ENCODE measurements at places on chromosomes 11 and 22. TPM values are rescaled to one million over a fixed set of nuclear protein-coding genes. Genes with fewer than 3 reads are reported as not detected.
A peak's percentile ranks its signal among the peaks of the same experiment; 100 is the strongest.

GRCh38 chr22:26122920-26123468 is 46.3 kb upstream of the SEZ6L start:
- no peak for DNase-seq

DNA sequence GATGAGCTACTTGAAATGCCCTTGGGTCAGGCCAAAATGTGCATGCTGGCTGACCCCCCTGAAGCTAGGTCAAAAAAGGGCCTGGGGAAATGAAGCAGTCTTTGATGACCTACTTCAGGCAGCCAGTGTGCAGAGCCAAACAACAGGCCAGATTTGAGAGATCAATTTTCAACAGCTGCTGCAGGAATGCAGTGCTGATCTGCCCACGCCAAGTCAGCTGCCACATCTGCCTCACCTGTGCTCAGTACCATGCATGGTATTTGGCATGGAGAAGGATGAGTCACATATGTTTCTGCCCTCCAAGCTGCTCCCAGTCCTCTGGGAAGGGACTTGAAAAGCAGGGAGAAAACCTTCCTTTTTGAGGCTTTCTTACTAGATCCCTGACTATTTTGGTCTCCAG is 35.8 kb downstream of the MTNR1B start:
- DNase-seq, result no peak

GRCh38 chr11:106032861-106033260 is 10.8 kb upstream of the MSANTD4 start:
- DNase-seq, result no peak

- no peak for DNase-seq
Observed at GRCh38 chr11:60429272-60429671, at the start of gene MS4A5. Gene MS4A5 (plus strand): TSS chr11:60429572. CDS start chr11:60429675, 103 bp downstream.

DNA sequence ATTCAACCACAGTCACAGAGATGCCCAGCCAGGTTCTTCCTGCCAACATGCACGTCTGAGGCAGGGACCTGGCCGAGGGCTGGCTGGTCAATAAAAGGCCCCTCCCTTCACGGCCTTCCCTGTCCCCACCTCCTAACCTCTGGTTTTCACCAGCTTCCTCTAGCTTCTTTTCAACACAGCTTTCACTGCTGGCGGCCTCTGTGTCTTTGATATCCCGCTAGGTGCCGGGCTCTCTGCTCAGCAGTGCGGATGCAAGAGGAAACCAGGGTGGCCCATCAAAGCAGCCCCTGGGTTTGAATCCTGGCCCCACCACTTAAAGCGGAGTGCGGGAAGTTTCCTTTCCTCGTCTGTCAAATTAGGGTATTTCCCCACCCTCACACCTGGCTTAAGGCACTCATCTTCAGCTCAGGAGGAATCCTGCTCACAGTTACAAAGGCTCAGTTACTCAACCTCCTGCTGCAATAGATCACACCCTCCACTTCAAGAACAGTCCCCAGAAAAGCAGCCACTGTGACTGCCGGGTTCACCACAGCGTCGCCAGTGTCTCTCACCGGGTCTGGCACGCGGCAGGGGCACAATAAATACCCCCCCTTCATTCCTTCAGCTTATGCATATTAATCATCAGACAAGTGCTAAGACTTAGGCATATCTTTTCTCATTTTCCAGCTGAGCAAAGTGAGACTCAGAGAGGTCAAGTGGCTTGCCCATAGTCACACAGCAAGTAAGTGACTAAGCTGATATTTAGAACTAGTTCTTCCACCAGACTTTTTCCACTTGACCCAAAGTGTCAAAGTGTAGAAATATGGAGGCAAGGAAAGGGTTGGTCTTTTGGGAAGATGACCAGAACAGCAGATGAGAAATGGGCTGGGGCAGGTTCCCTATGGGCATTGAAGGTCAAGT is 45.7 kb downstream of the TXN2 start:
- DNase-seq, result no peak

GRCh38 chr11:64591257-64592233 is 525 bp downstream of the SLC22A12 start:
- no peak for DNase-seq

HEPHL1 gene
- total RNA-seq, result not detected

DNA sequence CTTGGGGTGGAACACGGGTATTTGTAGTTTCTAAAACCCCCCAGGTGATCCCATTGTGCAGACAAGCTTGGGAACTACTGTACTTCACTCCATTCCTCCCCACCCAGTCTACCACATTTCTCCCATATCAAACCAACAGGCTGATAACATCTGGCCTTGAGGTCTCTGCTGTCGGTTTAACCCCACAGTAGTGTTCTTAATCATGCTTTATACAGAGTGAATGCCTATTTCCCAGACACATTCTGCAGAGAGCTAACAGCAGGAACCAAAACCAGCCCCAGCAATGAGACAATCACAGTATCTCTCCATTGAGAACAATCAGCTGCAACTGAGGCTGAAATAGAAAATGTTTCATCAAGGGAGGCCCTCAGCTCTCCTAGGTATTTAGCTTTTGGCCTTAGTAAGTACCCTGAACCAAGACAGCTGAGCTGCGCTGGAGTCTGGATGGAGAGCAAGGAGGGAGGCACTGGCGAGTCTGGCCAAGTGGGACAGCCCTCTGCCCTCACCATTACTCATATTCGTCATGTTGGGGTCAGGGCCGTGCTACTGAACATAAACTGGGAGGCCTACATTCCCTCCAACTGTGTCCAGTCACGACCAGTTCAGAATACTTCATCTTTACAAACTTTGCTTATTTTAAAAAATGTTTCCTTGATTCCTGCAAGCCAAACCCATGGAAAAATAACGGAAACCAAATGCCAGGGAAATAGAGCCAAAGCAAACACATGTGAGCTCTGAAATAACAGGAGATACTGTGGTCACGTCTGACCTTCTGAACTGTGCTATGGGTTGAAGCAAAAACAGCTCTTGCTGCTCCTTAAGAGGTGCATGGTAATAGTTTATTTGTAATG is 81.0 kb downstream of the CCDC34 start:
- DNase-seq, result peak; percentile 23

DNA sequence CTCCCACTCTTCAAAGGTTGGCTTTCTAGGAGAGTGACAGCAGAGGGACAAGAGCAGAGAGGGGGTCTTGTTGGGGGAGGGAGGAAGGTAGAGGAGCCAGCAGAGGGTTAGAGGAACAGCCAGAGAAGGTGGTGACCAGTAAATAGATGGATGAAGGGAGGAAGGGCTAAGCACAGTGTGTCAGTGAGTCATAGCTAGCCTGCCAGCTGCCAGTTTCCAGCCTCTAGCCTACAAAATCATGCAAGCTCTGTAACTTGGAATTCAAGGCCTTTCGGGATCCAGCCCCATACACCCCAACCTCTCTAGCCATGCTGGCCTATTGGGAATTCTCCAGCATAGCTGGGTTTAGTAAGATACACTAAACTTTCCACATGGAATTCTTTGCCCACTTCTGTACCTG is 147.4 kb upstream of the TEAD1 start:
- DNase-seq, result no peak

- no peak for DNase-seq
Observed at GRCh38 chr11:116990811-116991210, 107.4 kb downstream of the SIK3 start.

GRCh38 chr22:40782521-40782920 is 36.6 kb downstream of the SLC25A17 start:
- DNase-seq, result no peak

Measured in tibial nerve (tissue), 4 donors.